ENCODE measurements at places on chromosomes 5 and 9.

GRCh38 chr5:59151162-59151889 lies 568.5 kb downstream of the RAB3C start:
- no peak for DNase-seq

DNA sequence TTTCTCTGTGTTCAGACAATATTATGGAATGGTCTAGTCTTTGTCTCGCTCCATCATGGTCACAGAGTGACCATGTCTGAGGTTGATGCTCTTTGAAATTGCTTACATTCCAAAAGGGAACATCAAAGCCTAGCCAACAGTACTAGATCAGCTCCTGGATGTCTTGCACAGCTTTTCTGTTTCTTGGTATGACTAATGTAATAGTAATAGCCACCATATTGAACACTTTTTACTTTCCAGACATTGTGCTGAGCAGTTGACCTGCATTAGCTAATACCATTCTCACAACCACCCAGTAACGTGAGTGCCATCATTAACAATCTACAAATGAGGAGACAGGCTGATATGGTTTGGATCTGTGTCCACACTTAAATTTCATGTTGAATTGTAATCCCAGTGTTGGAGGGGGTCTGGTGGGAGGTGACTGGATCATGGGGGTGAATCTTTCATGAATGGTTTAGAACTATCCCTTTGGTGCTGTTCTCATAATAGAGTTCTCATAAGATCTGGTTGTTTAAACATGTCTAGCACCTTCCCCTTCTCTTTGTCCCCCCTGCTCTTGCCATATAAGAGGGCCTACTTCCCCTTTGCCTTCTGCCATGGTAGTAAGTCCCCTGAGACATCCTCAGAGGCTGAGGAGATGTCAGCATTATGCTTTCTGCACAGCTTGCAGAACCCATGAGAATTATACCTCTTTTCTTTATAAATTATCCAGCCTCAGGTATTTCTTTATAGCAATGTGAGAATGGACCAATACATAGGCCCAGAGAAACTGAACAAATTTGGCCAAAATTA lies 577.5 kb upstream of the CLINT1 start:
- DNase-seq, result no peak

DNA sequence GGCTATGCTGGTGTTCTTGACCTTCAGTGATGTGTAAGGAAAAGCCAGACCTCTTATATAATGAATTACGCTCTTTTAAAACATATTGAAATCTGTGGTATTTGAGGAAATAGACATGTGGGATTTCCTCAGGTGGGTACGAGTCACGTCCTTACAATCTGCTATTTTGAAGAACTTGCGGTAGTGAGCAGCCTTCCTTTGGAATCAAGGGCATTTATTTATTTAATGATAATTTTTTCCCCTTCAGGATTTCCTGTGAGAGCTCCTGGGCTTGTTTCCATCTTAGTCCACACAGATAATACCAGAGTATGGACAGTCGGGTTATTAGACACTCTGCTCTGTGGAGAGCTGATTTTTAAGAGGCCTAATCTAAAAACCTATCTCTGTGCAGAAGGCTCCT lies 167.9 kb downstream of the ARHGEF28 start:
- DNase-seq, result peak; percentile 36

DNA sequence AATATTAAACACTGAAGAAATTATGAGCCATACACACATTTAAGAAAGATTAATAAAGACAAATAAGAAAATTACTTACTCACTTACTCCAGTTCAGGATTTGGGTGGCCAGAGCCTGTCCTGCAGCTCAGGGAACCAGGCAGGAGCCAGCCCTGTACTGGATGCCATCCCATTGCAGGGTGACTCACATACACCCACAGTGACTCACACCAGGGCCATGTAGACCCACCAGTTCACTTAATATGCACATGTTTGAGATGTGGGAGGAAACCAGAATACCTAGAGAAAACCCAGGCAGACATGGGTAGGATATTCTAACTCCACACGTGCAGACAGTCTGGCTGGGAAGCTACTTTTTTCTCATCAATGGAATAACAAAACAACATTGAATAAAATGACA lies 49.6 kb upstream of the ADRB2 start:
- peak; percentile 93 for DNase-seq

Data from astrocyte of the hippocampus (primary cell).